ENCODE measurements at places on chromosomes 2 and 18.

DNA sequence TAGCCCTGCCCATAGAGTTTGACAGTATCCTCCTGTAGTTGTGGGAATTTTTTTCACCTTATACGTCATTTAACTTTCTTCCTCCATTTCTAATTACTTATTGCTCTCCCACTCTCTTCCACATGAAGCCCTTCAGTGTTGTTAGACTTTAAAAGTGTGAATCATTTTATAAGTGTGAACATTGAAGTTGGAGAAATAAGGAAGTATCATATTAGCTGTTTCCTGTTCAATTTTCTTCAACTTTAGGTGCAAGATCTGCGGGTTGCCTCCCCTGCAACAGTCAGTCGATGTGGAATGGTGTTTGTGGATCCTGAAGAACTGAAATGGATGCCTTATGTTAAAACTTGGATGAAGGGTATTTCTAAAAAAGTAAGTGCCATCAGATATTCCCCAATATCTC, 138.1 kb downstream of the DNAH6 start:
- DNase-seq = no peak

DNA sequence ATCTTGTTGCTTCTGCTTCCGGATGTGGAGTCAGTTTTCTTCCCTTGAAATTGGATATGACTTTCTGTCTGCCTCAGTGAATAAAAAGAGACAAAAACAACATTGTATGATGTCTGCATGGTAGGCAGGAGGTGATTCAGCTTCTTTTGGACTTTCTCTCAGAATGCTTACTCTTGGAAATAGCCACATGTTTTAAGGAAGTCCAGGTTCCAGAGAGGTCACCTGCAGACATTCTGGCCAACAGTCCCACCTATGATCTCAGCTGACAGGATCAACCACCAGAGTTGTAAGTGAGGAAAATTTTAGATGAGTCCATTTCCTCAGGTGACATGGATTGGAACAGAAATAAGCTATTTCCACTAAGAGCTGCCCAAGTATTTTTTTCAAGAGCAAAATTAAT, 508.7 kb upstream of the FAM98A start:
- no peak for DNase-seq

DNA sequence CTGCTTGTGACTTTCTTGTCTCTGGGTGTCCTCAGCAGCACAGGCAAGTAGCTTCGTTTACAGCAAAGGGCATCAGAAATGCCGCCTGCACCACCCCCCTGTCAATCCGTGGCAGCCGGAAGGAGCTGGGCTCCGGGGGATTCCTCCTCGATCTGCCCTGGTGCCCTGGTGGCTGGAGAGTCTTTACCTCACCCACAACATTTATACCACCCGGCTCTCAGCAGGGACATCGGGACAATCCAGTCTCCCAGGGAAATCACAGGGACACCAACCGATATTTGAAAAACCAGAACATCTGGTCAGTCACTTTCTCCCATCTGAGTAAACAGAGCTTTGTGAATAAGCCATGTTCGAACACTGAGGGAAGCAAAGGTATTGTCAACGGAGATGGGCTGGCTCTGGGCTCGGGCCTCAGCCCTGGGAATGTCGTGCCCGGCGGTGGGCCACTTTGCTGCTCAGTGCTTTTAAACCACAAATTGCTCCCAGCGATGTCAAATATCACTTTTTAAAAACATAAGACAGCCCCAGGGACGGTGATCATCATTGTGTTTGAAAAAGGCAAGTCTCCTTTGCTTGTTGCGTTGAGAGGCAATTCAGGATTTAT, 210.0 kb upstream of the SALL3 start:
- no peak for DNase-seq

- DNase-seq = no peak
These were observed 180.8 kb downstream of the SH3BP4 start for GRCh38 chr2:235132651-235133050.

DNA sequence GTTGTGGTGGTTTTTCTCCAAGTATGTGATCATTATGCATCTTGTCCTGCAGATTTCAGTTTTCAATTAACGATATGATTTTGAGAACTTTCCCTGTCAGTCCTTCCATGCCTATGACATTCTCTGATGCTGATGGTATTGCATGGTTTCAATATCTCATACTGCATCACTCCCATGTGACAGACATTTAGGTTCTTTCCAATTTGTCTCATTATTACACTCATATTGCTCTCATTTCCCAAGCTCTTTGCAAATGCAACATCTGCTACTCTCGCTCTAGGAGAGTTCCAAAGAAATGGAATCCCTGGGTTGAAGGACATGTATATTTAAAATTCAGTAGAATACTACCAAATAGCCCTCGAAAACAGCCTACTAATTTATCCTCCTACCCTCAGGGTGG, 125.5 kb downstream of the MARCHF4 start:
- DNase-seq = no peak

DNA sequence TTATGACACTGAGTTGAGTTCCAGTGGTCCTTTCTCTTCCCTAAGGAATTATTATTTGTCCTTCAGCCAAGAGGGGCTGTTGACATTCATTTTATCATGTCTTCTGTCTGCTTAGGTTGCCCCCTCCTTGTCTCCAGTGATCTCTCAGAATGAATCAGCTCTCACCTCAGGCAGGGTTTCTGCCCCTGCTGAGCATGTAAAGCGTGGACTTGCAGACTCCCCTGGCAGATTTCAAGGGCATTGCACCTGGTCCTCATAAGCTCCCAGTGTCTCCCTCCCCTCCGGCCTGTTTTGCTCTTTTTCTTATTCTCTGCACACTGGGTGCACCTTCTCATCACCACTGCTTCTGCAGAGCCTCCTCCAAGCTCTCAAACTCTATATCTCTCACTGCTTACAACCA, 188.4 kb downstream of the KCNS3 start:
- peak; percentile 8 for DNase-seq

DNA sequence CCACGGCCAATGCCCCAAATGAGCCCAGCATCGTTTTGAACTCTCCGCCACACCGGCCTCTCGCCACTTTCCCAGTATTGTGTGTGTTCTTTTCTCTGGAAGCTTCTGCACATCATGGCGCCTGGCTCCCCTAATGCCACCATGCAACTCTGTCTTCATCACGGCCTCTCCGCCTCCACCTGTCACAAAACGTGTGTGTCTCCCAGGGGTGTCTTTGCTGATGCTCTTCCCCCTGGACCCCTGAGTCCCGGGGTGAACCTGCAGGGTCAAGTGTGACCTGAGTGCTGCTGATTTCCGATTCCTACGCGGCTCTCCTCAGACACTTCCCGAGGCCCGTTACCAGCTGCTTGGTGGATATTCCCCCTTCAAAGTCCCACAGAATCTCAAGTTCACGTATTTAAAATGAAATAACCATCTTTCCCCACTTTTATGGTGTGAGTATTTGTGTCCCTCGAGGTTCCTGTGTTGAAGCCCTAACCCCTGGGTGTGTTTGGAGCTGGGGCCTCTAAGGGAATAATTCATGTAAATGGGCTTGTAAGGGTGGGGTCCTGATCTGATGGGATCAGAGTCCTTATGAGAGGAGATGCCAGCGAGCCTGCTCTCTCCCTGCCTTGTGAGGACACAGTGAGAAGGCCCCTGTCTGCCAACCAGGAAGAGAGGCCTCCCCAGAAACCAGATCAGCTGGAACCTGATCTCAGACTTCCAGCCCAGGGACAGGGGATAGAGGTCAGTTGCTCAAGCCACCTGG, 87.5 kb upstream of the PXDN start:
- DNase-seq = no peak

DNA sequence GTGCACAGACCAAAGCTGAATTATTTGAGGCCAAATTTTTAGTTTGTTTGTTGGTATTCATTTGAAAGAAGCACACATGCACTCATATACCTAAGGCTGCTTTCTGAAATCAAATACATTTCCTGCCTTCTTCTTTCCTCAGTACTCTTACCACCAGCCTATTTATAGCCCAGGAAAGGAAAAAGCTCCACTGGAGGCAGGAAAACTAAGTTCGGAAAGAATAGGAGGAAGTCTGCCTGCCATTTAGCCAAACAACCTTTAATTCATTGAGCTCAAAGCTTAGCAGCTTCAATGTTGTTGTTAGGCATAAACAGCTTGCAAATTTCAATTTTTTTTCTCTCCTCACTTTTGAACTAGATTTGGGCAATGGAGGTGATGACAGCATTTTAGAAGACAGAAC, 40.4 kb upstream of the RASGRP3 start:
- DNase-seq = no peak

DNA sequence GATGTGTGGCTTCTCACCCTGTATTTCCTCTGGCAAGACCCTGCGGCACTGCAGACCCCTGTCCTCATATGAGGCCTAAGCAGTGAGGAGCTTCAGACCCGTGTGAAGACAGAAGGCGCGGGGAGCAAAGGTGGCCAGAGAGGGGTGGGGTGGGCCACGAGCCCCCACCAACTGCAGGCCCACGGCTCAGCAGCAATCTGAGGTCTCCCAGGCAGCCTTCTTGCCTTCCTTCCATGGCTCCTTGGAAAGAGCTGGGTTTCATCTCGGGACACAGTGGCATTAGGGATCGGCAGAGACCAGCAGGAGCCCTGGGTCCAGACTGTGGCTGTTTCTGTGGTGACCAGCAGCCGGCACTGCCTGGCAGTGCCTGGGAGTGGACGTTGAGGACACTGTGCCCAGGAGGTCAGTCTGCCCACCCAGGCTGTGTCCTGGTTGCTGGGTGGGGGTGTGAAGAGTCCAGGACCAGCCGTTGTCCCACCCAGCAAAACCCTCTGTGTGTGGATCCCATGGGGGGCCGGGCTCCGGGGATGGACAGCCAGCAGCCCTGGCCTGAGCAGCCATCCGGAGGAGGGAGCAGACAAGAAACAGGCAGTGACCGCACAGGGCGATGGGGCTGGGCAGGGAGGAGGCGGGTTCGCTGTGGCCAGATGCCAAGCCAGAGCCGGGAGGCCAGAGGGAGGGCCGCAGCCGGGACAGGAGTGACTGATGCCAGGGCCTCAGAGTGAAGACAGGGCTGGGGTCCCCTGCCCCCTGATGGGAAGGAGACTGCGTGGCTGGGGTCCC, 73.8 kb downstream of the RRM2 start:
- DNase-seq = no peak

- no peak for DNase-seq
These were observed 60.0 kb upstream of the FOSL2 start for GRCh38 chr2:28332696-28333095.

GRCh38 chr2:12109363-12110017, 363.1 kb downstream of the LPIN1 start:
- DNase-seq = no peak

GRCh38 chr2:174492963-174493431, 6.2 kb upstream of the GPR155 start:
- no peak for DNase-seq

GRCh38 chr2:240834377-240834975, 14.5 kb upstream of the KIF1A start:
- DNase-seq = peak; percentile 37

DNA sequence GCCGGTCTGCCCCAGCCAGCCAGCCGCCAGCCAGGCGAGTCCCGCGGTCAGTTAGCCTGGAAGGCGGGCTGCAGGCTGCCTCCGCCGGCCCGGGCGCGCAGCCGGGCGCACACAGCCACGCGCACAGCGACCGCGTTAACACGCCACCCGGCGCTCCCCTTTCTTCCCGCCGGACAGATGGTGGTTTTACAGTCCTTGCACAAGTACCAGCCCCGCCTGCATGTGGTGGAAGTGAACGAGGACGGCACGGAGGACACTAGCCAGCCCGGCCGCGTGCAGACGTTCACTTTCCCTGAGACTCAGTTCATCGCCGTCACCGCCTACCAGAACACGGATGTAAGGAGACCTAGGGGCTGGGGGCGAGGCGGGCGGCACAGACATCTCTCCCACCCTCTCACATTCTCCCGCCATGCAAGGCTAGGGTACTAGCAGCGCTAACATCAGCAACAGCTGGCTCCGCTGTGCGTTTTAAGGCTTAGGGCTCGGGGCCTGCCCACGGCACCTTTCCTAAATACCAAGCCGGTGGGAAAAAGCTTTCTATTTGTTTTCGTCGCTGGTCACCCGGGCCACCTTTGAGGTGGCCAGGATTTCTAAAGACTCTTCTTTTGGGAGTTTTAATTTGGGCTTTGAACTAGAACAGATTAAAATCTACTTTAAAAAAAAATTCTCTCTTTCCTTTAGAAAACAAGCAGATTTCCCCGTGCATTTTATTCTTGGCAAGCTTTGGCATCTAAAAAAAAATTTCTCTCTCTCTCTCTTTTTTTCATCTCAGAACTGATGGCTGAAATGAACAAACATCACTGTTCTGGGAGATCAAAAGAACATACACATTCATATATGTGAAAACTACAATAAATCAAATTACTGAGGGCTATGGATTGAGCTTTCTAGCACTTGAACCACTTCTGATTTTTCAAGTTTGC, 2.9 kb downstream of the TBR1 start:
- DNase-seq = peak; percentile 70

- no peak for DNase-seq
These were observed 89.1 kb downstream of the MAIP1 start for GRCh38 chr2:200044453-200044852.

DNA sequence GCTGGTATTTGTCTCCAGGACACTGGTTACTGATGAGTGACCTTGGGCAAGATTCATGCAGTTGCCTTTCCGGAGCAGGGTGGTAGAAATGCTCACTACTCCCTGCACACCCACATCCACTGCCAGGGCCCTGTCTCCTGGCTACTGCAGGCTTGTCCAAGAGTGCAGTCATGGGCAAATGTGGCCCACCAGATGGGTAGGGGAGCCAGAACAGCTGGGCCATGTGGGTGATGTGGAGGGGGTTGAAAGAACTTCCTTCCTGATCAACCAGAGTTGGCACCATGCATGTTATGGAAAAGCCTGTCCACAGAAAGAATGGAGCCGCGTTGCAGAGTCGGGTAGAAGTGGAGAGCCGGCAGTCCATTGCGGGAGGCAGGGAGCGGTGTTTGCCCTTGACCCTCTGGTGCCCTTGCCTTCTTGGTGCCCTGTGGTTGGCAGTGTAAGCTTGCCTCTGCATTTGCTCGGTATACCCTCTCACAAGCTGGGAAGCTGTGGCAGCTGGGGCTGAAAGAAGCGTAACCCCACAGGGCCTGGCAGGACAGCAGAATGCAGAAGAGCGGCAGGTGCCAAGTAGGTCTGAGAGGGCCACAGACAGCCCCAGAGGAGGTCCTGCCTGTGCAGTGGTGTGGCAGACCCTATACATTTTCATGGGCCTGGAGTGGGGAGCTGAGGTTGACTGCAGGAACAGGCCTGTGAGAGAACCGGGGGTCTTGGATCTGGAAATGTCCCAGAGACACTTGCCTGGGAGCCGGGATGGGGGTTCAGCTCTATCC, 253.2 kb downstream of the TFCP2L1 start:
- DNase-seq = no peak

DNA sequence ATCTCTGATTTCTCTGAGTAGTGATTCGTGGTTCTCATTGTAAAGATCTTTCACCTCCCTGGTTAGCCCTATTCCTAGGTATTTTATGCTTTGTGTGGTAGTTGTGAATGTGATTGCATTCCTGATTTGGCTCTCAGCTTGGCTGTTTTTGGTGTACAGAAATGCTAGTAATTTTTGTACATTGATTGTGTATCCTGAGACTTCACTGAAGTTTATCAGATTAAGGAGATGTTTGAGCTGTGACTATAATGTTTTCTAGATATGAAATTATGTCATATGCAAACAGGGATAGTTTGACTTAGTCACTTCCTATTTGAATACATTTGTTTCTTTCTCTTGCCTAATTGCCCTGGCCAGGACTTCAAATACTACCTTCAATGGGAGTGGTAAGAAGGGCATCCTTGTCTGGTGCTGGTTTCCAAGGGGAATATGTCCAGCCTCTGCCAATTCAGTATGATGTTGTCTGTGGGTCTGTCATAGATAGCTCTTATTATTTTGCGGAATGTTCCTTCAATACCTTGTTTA, 251.9 kb upstream of the ZNF804A start:
- no peak for DNase-seq

All from GM23338 (cell line).